PC-3 (cell line): ENCODE measurements at places on chromosomes 2 and 18.

- H3K27me3 ChIP-seq = no peaks in the 10 kb centered on the region
- H3K36me3 ChIP-seq = no peaks in the 10 kb centered on the region
- no peaks in the 10 kb centered on the region for H3K4me1 ChIP-seq
- H3K27ac ChIP-seq = no peak overlapping the region
- peak; percentile 74 for DNase-seq
Measured at GRCh38 chr2:159968279-159968900, 94.0 kb downstream of the PLA2R1 start.

DNA sequence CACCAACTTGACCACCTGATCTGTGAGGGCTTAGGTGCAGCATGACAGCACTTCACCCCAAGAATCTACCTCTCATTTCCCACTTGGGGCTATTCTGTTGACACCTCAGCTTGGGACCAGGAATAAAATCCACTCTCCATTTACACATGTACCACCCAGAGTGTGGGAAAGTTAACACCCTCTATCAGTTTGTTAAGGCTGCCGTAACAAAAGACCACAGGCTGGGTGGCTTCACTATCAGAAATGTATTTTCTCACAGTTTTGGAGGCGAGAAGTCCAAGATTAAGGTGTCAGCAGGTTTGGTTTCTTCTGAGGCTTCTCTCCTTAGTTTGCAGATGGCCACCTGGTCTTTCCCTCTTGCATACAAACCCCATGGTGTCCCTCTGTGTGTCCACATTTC lies 277.7 kb upstream of the ERBB4 start:
- no peaks in the 10 kb centered on the region for H3K4me1 ChIP-seq
- H3K27me3 ChIP-seq = no peaks in the 10 kb centered on the region
- DNase-seq = no peak
- no peak overlapping the region for H3K27ac ChIP-seq

DNA sequence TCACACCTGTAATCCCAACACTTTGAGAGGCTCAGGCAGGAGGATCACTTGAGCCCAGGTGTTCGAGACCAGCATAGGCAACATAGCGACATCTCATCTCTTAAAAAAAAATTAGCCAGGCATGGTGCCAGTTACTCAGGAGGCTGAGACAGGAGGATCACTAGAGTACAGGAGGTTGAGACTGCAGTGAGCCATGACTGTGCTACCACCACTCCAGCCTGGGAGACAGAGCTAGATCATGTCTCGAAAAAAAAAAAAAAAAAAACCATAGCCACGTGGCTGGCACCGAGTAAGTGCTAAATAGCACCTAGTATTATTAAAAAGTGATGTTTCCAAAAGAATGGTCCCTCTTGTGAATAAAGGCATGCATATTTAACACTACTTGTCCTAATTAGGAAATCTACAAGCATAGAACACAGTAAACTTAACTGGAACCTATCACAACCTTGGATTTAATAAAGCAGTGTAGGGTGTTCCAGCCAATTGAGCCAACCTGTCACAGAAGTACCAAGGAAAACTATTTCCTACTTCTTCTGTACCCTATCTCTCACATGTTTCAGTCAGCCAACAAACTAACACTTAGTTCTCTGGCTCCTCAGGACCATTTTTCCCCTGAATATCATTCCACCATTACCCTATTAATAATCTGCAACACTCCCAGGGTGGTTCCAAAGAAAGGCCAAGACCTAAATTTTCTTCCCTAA lies 8.8 kb downstream of the RAB1A start:
- no peaks in the 10 kb centered on the region; the same call in 1 of the 2 replicates for H3K4me1 ChIP-seq
- no peaks in the 10 kb centered on the region for H3K27me3 ChIP-seq
- H3K4me3 ChIP-seq = no peak overlapping the region
- DNase-seq = no peak
- H3K36me3 ChIP-seq = no peaks in the 10 kb centered on the region

GRCh38 chr2:205474741-205475415 lies 207.4 kb upstream of the NRP2 start:
- no peak overlapping the region for H3K4me3 ChIP-seq
- no peak overlapping the region for H3K27ac ChIP-seq
- 0 out of 2 replicates have a peak, but pooled peaks cover 8% of the 10 kb centered on the region for H3K4me1 ChIP-seq
- H3K27me3 ChIP-seq = no peaks in the 10 kb centered on the region

DNA sequence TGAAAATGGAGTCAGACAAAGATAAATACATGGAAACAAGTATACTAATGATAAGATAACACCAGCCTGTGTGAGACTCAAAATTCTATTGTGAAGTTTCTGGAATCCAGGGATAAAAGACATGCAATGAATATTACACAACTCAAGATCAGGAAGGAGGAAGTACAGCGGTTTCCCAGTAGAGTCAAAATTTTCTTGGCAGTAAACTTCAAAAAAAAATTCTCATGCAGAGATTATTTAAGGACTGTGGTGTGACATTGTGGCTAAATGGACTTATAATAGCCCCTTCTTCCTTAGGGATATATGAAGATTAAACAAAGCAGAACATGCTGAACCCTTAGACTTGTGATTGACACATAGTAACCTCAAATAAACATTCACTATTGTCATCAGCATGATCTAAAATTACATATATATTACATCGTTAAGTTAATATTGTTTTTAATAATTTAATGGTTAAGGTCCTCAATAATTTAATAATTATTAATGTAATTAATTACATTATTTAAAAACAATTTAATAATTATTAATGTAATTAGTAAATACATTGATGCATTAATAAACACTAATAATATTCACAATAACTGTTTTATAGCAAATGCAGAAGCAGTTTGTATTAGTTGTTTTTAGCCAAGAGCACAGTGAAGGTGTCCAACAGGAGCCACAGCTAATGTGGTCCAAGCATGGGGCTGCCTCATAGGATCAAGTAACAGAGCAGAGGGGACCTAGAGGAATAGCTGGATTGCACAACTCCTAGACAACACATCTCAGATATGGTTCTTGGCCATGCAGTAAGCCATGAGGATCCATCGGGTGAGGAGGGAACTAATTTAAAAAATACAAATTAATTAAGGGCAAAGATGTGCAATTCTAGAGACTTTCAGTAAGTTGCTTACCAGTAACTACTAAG lies 77.3 kb downstream of the POLE4 start:
- H3K27ac ChIP-seq = no peak overlapping the region
- H3K4me3 ChIP-seq = no peak overlapping the region
- no peaks in the 10 kb centered on the region for H3K36me3 ChIP-seq
- no peak for DNase-seq
- no peaks in the 10 kb centered on the region for H3K4me1 ChIP-seq

DNA sequence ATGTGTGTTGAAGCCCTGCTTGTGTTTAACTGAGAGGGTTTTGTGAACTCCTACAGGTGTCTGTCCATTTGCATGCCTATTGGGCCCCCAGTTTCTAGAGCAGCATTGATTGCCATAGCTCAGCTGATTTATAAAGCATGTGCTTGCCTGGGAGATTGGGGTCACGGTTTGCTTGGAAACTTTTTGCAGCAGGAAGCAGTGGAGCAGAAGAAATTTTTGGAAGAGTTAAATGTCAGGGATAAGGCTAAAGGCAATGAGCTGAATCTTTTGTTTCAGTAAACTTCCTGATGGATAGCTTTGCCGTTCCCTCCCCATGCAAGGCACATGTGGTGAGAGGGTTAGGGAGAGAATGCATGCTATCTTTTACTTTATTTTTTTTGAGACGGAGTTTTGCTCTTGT lies 102.2 kb downstream of the PTPRM start:
- no peak overlapping the region for H3K27ac ChIP-seq
- no peak overlapping the region for H3K4me3 ChIP-seq
- no peaks in the 10 kb centered on the region for H3K36me3 ChIP-seq
- H3K4me1 ChIP-seq = no peaks in the 10 kb centered on the region
- H3K27me3 ChIP-seq = no peaks in the 10 kb centered on the region

DNA sequence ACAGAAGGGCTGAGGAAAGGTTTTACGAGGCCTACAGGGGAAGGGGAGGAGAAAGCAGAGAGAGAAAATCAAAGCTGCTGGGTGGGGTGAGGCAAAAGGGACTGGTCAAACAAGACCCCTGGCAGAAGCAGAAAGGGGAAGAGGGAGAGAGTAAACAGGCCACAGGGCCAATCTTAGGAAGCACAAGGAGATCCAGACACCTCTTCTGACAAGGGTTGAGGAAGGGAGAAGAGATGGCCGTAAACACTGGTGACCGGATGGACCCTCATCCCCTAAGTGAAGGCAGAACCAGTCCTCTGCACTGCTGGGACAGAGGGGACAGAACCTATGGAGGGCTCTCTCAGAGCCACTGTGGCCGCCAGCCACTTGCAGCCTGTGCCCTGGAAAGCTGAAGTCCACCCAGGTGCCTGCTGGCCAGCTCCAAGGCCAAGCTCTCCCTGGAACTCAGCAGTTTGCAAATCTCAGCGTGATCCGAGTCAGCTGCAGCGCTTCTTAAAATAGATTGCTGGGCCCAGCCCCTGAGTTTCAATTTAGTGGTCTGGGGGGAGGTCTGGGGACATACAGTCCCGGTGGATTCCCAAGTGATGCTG lies 108.8 kb downstream of the TMEM163 start:
- no peaks in the 10 kb centered on the region for H3K4me1 ChIP-seq
- H3K27me3 ChIP-seq = peaks cover 8% of the 10 kb centered on the region; the same call in 1 of the 2 replicates
- H3K27ac ChIP-seq = no peak overlapping the region
- no peaks in the 10 kb centered on the region for H3K36me3 ChIP-seq
- H3K4me3 ChIP-seq = no peak overlapping the region

DNA sequence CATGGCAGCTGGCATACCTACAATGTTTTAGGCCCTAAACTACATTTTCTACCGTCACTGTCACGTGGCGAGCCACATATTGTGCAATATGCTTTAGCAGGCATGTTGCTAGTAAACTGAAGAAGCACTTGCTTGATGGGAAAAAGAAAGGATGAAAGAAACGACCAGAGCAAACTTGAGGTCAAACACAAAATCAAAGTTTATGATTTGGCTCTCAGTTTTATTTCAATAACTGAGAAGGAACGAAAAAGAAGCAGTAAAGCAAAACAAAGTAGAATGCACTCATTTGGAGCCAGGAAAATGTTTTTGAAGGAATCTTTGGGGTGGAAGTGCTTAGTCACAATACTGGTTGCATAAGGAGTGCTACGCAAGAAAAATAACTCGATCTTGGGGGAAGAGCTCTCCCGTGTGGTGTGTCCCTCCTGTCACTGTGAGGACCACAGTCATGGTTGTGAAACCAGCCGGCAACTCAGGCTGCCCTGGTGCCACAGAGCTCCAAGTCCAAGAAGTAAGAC lies 349.8 kb downstream of the RBM43 start:
- peaks cover 6% of the 10 kb centered on the region for H3K4me1 ChIP-seq
- no peaks in the 10 kb centered on the region for H3K36me3 ChIP-seq
- no peak overlapping the region for H3K4me3 ChIP-seq
- no peaks in the 10 kb centered on the region for H3K27me3 ChIP-seq
- peak; percentile 14 for DNase-seq

- DNase-seq = no peak
- peaks cover 7% of the 10 kb centered on the region; the same call in 1 of the 2 replicates for H3K27me3 ChIP-seq
- H3K36me3 ChIP-seq = no peaks in the 10 kb centered on the region
- no peak overlapping the region for H3K4me3 ChIP-seq
- peaks cover 15% of the 10 kb centered on the region for H3K4me1 ChIP-seq
Measured at GRCh38 chr2:240987588-240987987, 10.8 kb upstream of the SNED1 start.

GRCh38 chr18:8601277-8602032 lies 7.8 kb upstream of the RAB12 start:
- H3K27me3 ChIP-seq = peaks cover 12% of the 10 kb centered on the region
- H3K4me3 ChIP-seq = no peak overlapping the region
- no peaks in the 10 kb centered on the region for H3K36me3 ChIP-seq
- H3K4me1 ChIP-seq = no peaks in the 10 kb centered on the region

DNA sequence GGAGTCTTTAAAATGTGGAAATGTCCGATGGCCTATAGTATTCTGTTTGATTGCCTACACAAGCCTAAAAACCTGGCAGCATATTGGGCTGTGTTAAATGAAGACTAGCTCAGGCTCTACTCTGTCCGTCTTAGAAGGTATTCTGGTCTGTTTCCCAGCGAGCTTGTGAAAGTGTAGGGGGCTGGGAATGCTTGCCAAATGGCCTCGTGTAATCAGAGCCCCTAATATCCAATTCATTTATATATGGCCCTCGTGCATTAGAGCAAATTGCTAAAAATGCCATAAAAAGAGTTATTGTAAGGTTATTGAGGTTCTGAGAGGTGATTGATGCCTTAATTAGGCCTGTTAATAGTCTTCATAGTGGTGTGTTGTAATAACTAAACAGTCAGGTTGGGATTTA lies 1500.4 kb downstream of the DPP10 start:
- DNase-seq = no peak
- no peak overlapping the region for H3K27ac ChIP-seq
- H3K4me3 ChIP-seq = no peak overlapping the region
- H3K27me3 ChIP-seq = no peaks in the 10 kb centered on the region
